H1 (cell line): ENCODE measurements at places on chromosomes 12 and 14. TPM values are rescaled to one million over a fixed set of nuclear protein-coding genes. Genes with fewer than 3 reads are reported as not detected.

DNA sequence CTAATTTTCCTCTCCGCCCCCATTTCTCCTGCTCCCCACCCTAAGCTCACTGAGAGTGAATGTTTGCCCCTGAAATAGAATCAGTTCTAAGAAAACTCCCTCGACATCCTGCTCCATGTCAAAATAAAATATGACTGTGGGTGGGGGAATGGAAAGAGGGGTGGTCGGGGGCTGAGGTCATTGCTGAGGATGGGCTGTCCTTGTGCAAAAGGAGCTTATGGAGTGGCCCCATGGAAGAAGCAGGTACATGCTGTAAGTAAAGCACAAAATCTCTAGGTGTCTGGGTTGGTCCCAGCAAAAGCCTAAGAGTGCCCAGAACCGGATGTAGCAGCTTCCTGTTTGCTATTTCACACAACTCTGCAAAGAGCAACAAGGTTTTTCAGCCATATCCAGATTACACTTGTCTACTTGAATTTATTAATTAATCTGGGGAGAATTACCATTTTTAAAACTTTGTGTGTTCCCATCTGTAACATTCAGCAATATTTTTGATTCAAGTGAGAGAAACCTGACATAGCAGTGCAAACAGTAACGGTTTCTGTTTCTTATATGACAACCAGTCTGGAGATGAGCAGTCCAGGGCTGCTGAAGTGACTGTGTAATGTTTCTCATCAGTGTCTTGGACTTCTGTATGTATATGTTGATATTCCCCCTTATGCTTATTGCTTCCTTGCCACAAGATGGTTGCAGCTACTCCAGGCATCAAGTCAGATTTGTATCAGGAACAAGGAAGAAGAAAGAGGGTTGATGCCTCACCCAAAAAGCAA lies 40.4 kb upstream of the GZMB start:
- DNase-seq, result no peak

DNA sequence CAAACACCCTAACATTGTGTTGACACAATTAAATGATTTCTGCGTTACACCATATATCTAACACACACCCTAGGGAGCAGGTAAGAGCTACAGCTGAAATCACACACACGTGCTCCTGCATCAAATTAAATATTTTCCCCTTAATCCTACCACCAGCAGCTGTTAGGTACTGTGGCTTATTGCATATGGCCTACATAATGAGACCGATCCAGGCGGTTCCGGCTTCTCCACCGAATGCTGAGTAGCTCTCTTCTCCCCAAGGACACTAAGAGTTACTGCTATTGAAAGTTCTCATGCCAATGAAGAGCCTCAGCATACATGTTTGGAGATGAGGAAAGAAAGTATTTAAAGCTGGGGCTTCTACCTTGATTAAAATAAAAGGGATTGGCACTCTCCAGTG lies 472.2 kb upstream of the STXBP6 start:
- no peak for DNase-seq

Gene MIP
- 0.19 TPM in 1 of 2 replicates, not detected in the other for total RNA-seq

DNA sequence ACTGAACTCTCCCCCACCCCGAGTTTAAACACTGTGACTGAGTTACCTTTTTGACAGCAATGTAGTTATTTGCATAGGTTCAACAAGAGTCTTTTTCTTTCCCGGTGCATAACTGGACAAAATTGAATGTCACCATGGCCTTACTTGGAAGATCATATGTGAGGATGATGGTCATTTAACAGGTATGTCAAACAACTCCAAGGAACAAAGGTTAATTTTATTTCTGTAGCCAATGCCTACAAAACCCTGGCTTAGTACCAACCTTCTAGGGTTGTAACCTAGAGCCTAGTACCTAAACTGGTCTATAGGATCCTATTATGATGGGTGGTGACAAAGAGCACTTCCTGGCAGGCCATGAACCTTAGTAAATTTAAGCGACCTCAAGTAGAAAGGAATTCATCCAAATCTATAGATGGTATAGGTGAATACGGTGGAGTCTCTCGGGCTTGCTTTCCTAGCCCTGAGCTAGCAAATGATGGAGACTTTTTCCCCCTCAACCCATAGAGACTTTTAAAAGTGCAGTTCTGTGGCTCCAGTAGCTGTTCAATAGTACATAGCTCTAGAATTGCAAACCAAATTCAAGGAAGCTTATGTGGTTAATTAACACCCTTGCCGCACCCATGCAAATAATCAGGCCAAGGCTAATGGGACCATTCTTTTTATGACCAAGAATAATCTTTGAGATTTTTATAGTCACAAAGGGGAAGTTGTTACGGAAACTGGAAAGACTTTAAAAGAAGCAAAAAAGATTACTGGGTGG lies 89.0 kb downstream of the SLC38A1 start:
- DNase-seq, result no peak

- no peak for DNase-seq
Measured at GRCh38 chr14:56221382-56222128, 103.3 kb downstream of the PELI2 start.

GRCh38 chr14:66432334-66432733 lies 53.8 kb upstream of the CCDC196 start:
- DNase-seq, result no peak

- DNase-seq, result no peak
Measured at GRCh38 chr14:23610090-23610814, 25.9 kb upstream of the DHRS2 start.

Gene CLEC6A
- not detected in 2 replicates for total RNA-seq

Gene AMN
- total RNA-seq, result 0.99 and 1.5 TPM in 2 replicates

DNA sequence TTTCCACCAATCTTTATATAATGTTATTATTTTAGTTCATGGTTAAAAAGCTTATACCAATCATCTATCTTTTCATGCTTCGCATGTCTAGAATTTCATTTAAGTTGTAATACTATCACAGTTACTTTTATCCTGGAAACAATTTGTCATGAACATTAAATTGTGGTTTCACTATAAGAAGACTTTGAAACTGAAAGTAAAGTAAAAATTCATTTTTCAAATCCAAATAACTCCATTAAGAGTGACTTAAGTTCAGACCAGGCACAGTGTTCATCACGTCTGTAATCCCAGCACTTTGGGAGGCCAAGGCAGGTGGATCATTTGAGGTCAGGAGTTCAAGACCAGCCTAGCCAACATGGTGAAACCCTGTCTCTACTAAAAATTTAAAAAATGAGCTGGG lies 12.4 kb downstream of the ESR2 start:
- DNase-seq, result no peak

GRCh38 chr14:93128725-93129459 lies 13.2 kb upstream of the ITPK1 start:
- DNase-seq, result no peak

Gene DPPA3
- 1.2 and 1.6 TPM in 2 replicates for total RNA-seq

- DNase-seq, result no peak
Measured at GRCh38 chr12:29226616-29227015, 77.5 kb downstream of the FAR2 start.

Gene SRSF5
- 226 and 238 TPM in 2 replicates for total RNA-seq

DNA sequence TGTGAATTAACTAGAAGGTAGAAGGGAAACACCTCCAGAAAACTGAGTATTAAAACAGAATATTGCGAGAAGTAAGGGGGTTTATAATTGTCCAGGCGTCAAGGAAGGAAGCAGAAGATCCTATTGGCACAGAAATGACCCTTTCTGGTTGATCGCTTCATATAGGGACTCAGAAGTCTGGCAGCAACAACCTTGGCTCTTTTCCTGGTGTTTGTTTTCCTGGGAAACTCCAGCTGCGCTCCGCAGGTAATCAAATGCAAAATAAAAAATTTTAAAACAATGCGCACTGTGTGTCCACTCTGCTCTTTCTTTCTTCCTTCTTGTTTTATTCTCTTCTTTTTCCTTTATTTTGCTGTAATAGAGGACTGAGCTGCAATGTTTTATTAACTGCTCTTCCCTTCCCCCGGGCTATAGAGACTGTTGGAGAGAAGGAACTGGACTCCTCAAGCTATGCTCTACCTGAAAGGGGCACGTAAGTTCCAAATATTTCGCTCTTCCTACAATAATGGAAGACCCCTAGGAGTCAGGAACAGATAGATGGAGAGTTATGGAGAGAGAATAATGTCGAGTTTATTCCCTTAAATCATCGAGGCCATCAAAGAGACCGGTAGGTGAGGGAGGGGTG lies 737 bp downstream of the SPX start:
- no peak for DNase-seq

Gene RHEBL1
- total RNA-seq, result 7.0 and 7.5 TPM in 2 replicates

Gene TMTC1
- 19.8 and 20.8 TPM in 2 replicates for total RNA-seq

DNA sequence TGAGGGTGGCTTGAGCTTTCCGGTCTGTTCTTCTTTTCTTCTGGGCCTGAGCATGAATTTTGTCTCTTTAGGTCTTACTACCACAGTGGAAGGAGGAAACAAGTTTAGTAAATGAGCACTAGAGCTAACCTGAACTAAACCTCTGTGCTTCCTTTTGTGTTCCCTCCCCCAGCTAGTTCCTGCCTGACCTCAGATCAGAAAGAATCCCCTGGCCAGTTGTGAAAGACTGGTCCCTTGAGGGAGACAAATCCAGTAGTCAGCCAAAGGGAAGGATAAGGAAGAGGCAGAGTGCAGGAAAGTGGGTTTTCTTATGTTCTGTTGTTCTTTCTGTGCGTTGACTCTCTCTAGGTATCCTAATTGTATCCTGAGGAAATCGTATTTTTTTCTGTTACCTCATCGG lies 17.5 kb downstream of the ZNF664 start:
- no peak for DNase-seq

GRCh38 chr12:62291864-62292760 lies 31.9 kb downstream of the USP15 start:
- DNase-seq, result no peak

GRCh38 chr14:73752297-73752992 lies 38.3 kb upstream of the PNMA1 start:
- DNase-seq, result no peak

GRCh38 chr12:80316222-80316621 lies 127.8 kb upstream of the PTPRQ start:
- DNase-seq, result no peak

DNA sequence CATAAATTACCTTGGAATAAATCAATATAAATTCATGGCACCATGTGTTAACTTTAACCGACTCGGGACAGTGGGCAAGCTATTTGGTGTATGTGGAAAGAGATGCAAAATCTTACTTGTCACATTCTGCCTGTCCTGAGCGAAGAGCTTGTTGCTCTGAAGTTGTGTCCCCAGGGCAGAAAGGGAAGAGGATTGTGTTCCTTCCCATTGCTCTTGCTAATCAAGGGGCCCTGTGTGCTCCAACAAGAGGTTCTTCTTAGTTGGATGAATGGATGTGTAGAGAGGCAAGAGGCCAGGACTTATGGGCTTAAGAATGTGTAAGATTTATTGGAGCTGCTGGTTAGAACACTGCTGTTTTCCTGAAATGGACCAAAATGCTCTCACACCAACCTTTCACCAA lies 36.5 kb upstream of the FRS2 start:
- no peak for DNase-seq

DNA sequence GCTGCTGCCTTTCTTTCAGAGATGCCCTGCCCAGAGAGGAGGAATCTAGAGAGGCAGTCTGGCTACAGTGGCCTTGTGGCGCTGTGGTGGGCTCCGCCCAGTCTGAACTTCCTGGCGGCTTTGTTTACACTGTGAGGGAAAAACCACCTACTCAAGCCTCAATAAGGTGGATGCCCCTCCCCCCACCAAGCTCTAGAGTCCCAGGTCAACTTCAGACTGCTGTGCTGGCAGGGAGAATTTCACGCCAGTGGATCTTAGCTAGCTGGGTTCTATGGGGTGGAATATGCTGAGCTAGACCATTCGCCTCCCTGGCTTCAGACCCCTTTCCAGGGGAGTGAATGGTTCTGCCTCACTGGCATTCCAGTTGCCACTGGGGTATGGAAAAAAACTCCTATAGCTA lies 25.6 kb downstream of the SPATA7 start:
- DNase-seq, result peak; percentile 42

DNA sequence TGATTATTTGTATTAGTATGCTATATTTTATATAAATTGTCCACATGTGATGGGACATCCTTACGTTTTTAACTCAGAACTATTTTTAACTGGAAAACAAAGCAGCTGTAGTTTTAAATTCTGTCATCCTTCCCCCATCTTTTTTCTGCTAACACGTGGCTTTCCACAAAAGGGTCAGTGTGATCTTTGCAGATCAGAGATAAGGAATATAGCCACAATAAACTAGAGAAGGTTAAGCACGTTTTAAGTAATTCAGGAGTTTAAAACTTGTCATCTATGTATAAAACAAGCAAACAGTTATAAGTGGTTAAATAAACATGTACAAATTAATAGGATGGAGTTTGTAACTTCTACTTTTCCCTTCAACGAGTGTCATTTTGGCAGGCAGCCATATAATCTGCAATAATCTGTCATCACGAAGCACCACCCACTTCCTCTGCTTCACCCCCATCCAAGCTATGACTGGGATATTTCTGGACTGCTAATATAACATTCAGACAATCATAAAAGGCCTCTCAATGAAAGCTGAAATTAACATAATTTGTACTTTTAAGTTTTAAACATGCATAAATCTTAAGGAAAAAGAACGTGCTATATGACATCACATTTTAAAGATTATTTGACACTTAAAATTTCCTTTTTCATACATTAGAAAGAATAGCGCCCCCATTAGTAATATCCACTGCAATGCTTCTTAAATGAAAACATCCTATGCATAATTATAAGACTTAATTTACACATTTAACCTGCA lies 15.3 kb downstream of the TAOK3 start:
- no peak for DNase-seq

GRCh38 chr14:104349950-104350349 lies 211.6 kb downstream of the KIF26A start:
- DNase-seq, result no peak

DNA sequence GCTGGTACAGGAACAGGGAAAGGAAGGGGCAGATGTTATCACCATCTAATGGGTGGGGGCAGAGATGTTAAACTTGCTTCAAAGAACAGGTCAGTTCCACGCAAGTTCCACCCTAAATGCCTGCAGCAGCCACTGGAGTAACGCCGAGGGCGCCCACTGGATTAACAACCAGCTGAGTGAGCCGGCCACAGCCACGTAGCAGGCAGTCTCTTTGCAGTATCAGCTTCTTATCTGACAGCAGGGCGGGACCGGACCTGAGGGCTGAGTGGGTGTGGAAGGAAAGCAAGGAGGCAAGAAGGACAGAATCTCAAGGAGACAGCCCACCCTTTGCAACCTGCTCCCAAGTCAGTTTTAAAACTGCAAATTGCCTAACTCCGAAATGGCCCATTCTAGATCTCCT lies 38.4 kb upstream of the FOXN3 start:
- no peak for DNase-seq

DNA sequence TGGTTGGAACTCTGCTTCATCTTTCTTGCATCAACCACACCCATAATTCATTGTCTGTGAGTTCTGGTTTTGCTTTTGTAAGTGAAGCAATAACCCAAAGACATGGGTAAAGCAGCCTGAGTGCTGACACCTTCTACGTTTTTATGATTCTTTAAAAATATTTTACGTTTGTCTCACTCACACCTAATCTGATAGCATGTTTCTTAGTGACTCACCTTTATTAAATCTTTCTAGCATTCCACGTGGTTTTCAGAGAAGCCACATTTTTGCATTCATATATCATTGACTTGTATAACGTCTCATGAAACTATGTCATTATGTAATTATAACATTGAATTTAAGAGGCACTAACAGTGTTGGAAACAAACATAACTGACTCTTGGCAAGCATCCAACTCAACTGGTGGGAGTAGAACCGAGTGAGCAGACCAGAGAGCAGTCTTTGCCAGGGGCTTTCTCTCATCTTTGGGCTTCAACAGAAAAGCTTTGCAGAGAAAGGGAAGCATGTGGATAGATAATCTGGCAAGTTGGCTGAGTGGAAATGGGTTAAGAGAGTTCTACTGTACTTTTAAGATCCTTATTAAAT lies 118.8 kb downstream of the TPH2 start:
- no peak for DNase-seq

GRCh38 chr12:3311027-3311402 lies 180.0 kb upstream of the PRMT8 start:
- no peak for DNase-seq
